Metanephros (tissue), 2 donors: ENCODE measurements at places on chromosomes 5 and 9. TPM values are rescaled to one million over a fixed set of nuclear protein-coding genes. Genes with fewer than 3 reads are reported as not detected.

SPINK7 gene
- total RNA-seq = not detected

FYB1 gene
- 5.5 TPM for total RNA-seq

RBM27 gene
- 32.2 TPM for total RNA-seq

STC2 gene
- 3.9 TPM for total RNA-seq

SPARC gene
- 1,386 TPM for total RNA-seq

ZCCHC10 gene
- total RNA-seq = 10.6 TPM

LECT2 gene
- total RNA-seq = not detected

FGF1 gene
- total RNA-seq = 10.2 TPM

CA9 gene
- total RNA-seq = 0.70 TPM

CAVIN4 gene
- total RNA-seq = 38.4 TPM

AGXT2 gene
- 25.9 TPM for total RNA-seq
